ENCODE measurements at places on chromosomes 1 and 21.
A peak's percentile ranks its signal among the peaks of the same experiment; 100 is the strongest.

DNA sequence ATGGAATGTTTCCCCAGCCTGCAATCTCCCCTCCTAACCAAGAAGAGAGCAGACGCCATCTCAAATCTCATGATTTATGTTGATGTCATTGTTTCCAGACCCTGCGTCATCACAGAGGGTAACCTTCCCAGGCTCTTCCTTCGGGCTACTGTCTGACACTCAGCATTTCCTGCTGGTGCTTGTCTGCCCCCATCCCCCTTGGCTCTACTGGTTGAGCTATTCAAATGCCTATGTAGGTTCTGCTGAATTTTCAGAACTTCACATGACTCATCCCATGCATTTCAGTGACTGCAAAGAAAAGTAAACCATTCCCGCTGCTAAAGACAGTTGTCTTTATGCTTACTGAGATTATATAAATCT, 24.8 kb upstream of the ITPKB start:
- DNase-seq = no peak

GRCh38 chr1:33375316-33375715, 54.4 kb upstream of the A3GALT2 start:
- no peak for DNase-seq

DNA sequence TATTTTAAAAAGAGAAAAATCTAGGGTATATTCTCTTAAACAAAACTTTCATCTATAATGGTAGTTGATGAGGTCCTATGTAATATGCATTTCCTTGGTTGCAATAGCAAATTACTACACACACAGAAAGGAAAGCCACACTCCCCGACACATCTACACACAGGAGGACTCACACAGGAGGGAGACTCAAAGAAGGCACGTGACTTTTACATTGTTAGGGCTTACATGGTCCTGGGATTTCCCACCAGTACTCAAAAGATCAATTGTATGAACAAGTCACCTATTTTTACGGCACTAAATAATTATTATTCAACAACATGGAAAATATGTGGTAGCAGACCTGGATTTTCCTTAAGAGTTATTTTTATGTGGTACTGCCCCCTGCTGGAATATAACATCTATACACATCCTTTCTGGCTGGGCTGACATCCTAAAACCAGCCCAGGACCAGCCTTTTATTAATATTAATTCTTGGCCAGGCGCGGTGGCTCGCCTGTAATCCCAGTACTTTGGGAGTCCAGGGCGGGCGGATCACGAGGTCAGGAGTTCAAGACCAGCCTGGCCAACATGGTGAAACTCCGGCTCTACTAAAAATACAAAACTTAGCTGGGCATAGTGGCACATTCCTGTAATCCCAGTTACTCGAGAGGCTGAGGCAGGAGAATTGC, 33.9 kb upstream of the LGALS8 start:
- DNase-seq = peak; percentile 38

DNA sequence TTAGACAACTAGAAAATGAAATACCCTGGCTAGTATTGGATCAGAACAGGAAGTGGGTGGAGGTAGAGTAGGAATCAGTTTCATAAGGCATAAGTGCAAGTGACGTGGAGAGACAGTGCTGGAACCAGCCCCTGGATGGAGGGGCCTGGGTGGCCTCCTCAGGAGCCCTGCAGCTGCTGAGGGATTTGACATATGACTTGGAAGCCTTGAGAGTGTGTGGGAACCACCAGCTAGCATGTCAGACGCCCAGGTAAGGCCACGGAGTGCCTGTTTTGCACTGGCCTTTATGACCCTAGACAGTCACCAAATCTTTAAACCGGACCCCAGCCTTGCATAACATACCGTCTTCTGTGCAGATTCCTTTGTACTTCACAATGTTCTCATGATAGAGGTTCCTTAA, 94.4 kb downstream of the RAVER2 start:
- DNase-seq = no peak

DNA sequence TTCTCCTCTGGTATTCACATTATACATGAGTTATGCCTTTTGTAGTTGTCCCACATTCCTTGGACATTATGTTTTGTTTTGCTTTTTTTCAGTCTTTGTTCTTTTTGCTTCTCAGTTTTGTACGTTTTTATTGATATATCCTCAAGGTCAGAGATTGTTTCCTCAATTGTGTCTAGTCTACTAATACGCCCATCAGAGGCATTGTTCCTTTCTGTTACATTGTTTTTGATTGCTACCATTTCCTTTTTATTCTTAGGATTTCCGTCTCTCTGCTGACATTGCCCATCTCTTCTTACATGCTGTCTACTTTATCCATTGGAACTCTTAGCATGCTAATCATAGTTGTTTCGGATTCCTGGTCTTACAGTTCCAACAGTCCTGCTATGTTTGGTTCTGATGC, 27.8 kb upstream of the MPC2 start:
- no peak for DNase-seq

- no peak for DNase-seq
Observed at GRCh38 chr1:234413990-234414389, 40.7 kb downstream of the COA6 start.

- DNase-seq = peak; percentile 40
Observed at GRCh38 chr21:33308586-33309490, 15.9 kb upstream of the IFNAR1 start.

DNA sequence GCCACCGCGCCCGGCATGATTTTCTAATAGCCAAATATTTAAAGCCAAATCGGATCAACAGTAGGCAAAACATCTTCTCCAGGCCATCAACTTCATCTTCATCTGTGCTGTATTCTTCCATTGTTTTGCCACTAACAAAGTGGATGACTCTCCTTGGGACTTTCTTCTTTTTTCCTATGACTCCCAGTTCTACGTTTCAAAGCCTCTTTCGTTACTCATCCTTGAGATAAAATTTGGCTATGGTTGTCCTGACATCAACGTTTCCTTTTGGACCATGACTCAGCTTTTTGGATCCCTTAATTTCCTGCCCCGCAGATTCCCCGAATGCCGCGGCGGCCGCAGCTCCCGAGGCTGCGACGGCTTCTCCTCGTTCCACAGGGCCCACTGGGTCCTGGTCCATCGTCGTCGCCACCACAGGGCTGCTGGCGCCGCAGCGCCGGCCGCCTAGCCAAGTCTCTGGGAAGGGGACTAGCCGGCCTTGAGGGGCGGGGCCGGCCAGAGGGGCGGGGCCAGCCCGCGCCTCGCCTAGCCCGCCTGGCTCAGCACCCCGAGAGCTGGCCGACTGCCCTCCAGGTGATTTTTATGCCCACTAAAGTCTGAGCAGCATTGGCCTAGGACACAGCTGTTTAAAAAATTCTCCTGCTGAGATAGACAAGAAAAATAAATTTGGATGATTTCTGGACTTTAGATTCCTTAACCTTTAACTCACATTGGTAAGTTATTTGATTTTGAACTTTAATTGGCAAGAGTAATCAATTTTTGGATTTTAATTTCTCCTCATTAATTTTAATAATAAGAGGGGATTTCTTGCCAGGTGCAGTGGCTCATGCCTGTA, 93.9 kb downstream of the ADCY10 start:
- DNase-seq = no peak

- no peak for DNase-seq
Observed at GRCh38 chr1:242828199-242828598, 303.7 kb upstream of the PLD5 start.

DNA sequence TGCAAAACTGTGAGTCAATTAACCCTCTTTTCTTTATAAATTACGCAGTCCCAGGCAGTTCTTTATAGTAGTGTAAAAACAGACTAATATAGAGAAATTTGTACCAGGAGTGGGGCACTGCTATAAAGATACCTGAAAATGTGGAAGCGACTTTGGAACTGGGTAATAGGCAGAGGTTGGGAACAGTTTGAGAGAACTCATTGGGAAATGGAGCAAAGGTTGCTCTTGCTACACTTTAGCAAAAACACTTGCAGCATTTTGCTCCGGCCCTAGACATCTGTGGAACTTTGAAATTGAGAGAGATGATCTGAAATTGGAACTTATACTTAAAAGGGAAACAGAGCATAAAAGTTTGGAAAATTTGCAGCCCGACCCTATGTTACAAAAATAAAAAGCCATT, 810.9 kb downstream of the LTN1 start:
- no peak for DNase-seq

DNA sequence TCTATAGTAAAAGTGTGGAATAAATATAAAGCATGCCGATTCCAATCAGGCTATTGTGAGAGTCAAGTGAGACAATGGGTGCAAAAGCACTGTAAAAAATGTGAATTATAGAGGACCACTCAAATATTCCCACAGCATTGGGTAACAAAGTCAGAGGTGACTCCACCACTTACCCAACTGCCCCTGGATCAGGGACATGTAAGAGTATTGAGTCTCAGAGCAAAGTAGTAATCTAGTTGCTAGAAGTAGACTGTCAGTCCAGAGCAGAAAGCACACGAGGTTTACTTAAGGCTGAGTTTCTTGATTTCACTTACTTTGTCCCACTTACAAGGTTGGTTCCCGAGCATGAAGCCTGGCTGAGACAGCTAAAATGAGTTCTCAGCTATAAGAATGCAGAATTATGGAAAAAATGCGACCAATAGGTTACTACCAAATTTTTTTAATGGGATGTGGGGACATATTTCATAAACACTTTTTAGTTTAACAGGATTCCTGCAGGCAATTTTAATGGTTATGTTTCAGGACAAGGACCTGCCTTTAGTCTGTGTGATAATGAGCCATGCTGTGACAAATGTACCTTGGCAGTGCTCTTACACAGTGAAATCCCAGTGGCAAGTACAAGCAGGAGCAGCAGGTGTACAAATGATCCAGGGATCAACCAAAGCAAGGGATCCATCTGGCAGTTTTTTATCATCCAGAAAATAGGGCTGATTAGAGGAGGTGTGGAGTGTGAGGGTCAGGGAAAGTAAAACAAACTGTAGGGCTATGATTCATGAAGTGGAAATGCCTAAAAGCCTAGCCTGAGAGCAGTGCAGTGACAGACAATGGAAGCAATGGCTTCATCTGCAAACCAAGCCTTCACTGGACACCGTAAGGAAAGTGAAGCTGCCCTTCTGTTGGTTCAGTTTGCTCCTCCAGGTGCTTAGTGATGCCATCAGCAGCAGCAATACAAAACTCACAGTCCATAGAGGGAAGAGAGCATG, 156.2 kb upstream of the SPAG17 start:
- no peak for DNase-seq

GRCh38 chr1:56788588-56788987, 30.6 kb downstream of the FYB2 start:
- DNase-seq = no peak

DNA sequence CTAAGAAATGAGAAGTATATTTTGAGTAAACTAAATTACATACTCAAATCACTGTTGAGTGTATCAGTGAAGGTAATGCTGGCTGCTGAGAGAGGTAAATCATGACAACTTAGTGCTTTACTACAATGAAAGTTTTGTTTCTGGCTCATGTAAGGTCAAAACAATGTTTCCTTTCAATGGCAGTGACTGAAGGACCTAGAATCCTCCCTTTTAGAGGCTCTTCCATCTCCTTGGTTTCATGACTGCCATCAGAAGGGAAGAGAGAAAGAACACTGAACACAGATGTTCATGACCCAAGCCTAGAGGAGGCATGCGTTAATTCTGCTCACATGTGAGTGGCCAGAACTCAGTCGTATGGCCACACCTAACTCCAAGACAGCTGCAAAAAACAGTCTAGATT, 130.6 kb downstream of the AKT3 start:
- no peak for DNase-seq

- no peak for DNase-seq
Observed at GRCh38 chr1:16458831-16459230, 18.3 kb downstream of the NECAP2 start.

- DNase-seq = no peak
Observed at GRCh38 chr1:43446388-43446740, 7.4 kb downstream of the HYI start.

DNA sequence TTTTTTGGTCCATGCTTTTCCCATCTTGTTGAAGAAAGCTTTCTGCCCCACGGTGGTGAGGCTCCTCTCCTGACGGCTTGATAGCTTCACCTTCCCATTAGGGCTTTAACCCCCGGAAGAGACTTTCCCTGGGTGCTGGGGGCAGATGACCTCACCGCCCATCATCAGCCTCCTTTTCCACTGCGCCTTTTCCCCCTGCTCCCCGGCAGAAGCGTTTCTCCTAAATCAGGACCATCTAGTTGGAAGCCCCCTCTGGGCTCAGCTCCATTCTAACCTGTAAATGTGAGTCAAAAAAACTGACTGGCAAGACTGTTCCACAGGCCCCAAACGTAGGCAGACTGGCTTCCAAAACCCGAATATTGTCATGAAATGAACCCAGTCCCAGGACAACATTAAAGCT, 6.7 kb downstream of the POFUT2 start:
- no peak for DNase-seq

- no peak for DNase-seq
Observed at GRCh38 chr1:204407295-204407971, 4.2 kb downstream of the PPP1R15B start.
